A549 treated with dexamethasone at 1 μM for 4 hours (cell line): ENCODE measurements at places on chromosomes 11 and 22. TPM values are rescaled to one million over a fixed set of nuclear protein-coding genes. Genes with fewer than 3 reads are reported as not detected.

TSPAN18 gene
- 3.1 to 5.1 TPM (median 4.8 TPM) in 5 replicates for total RNA-seq

PLXNB2 gene
- total RNA-seq: 75.7 to 126 TPM (median 115 TPM) in 5 replicates

KRTAP5-7 gene
- total RNA-seq: not detected in 5 replicates

OR5AN1 gene
- total RNA-seq: not detected in 5 replicates

RBMXL2 gene
- not detected in 5 replicates for total RNA-seq

SCGB1D2 gene
- not detected in 5 replicates for total RNA-seq

UPK3A gene
- total RNA-seq: not detected in 5 replicates

FAM180B gene
- total RNA-seq: 0.08 to 0.09 TPM in 2 of 5 replicates, not detected in the others

TNNT3 gene
- total RNA-seq: 0.15 to 0.25 TPM in 2 of 5 replicates, not detected in the others

GAL3ST1 gene
- total RNA-seq: 7.0 to 11.8 TPM (median 11.1 TPM) in 5 replicates

OR10G4 gene
- total RNA-seq: not detected in 5 replicates

MISFA gene
- total RNA-seq: 1.3 to 4.2 TPM (median 1.9 TPM) in 5 replicates

PLA2G3 gene
- not detected in 5 replicates for total RNA-seq

RNF121 gene
- total RNA-seq: 40.8 to 44.4 TPM (median 43.2 TPM) in 5 replicates

GRAP2 gene
- 0.12 TPM in 1 of 5 replicates, not detected in the others for total RNA-seq

OR8I2 gene
- total RNA-seq: not detected in 5 replicates

MUC2 gene
- total RNA-seq: 0.03 to 0.40 TPM (median 0.13 TPM) in 5 replicates

OOSP1 gene
- total RNA-seq: not detected in 5 replicates

TMEM151A gene
- 2.0 to 3.8 TPM (median 3.5 TPM) in 5 replicates for total RNA-seq

APOC3 gene
- total RNA-seq: not detected in 5 replicates

RIN1 gene
- total RNA-seq: 20.7 to 33.8 TPM (median 31.2 TPM) in 5 replicates

CCDC34 gene
- total RNA-seq: 26.7 to 31.6 TPM (median 27.9 TPM) in 5 replicates

GAL3ST3 gene
- total RNA-seq: not detected in 5 replicates

RNF169 gene
- total RNA-seq: 4.0 to 6.2 TPM (median 5.9 TPM) in 5 replicates

MYO18B gene
- 0.02 to 0.08 TPM (median 0.05 TPM) in 5 replicates for total RNA-seq

GTF2H1 gene
- total RNA-seq: 35.7 to 38.8 TPM (median 36.8 TPM) in 5 replicates

ZNF70 gene
- total RNA-seq: 1.1 to 1.5 TPM (median 1.3 TPM) in 5 replicates

ELMOD1 gene
- total RNA-seq: 0.11 to 0.24 TPM (median 0.12 TPM) in 5 replicates

OR4D5 gene
- total RNA-seq: not detected in 5 replicates

C11orf97 gene
- not detected in 5 replicates for total RNA-seq

ADAMTS15 gene
- 4.7 to 8.3 TPM (median 6.8 TPM) in 5 replicates for total RNA-seq

KCNJ11 gene
- 6.1 to 8.7 TPM (median 8.1 TPM) in 5 replicates for total RNA-seq

PKDREJ gene
- total RNA-seq: not detected in 5 replicates

SMTNL1 gene
- not detected in 5 replicates for total RNA-seq

OR51E2 gene
- not detected in 5 replicates for total RNA-seq

OR10A2 gene
- total RNA-seq: not detected in 5 replicates

ABCC8 gene
- total RNA-seq: 6.9 to 14.7 TPM (median 10.1 TPM) in 5 replicates

CCDC87 gene
- 0.39 to 0.75 TPM (median 0.55 TPM) in 5 replicates for total RNA-seq

KRTAP5-9 gene
- not detected in 5 replicates for total RNA-seq

CCS gene
- 24.4 to 32.1 TPM (median 27.6 TPM) in 5 replicates for total RNA-seq

FLRT1 gene
- total RNA-seq: 0.04 to 0.08 TPM (median 0.05 TPM) in 5 replicates

NPAS4 gene
- total RNA-seq: 0.03 TPM in 1 of 5 replicates, not detected in the others

FZD4 gene
- total RNA-seq: 1.1 to 1.8 TPM (median 1.4 TPM) in 5 replicates

E2F8 gene
- 5.4 to 6.9 TPM (median 6.1 TPM) in 5 replicates for total RNA-seq

PNPLA3 gene
- 0.59 to 1.1 TPM (median 0.81 TPM) in 5 replicates for total RNA-seq

CHORDC1 gene
- total RNA-seq: 66.0 to 87.6 TPM (median 80.4 TPM) in 5 replicates

SEZ6L gene
- total RNA-seq: not detected in 5 replicates

CTSW gene
- 0.07 to 0.15 TPM in 2 of 5 replicates, not detected in the others for total RNA-seq

ST14 gene
- total RNA-seq: 0.06 to 0.26 TPM (median 0.09 TPM) in 5 replicates

BLID gene
- total RNA-seq: not detected in 5 replicates

PGR gene
- total RNA-seq: not detected in 5 replicates

EFCAB6 gene
- total RNA-seq: 0.39 to 0.65 TPM (median 0.52 TPM) in 5 replicates

FUT4 gene
- 2.4 to 3.0 TPM (median 2.9 TPM) in 5 replicates for total RNA-seq
